ENCODE measurements at places on chromosomes 4 and X.
A peak's percentile ranks its signal among the peaks of the same experiment; 100 is the strongest.

DNA sequence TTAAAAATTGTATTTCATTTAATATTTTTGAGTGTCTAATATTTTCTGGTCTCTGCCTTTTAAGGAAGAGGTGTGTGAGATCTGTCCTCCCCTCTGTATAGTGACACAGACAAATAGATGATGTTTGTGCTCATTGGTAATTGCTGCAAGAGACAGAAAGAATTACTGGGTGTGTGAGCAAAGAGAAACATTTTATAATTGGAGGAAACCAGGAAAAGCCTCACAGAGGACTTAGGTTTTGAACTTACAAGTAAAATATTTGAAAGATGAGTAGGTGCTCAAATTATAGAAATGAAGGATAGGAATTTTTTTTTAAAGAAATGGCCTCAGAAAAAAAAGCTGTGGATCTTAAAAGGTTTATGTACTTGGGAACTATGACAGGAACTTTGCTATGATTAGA lies 149.8 kb downstream of the SPCS3 start:
- no peak for DNase-seq

GRCh38 chrX:110755061-110755460 lies 40.6 kb downstream of the CHRDL1 start:
- DNase-seq = peak; percentile 22

GRCh38 chrX:18652636-18653035 lies 19.3 kb downstream of the RS1 start:
- no peak for DNase-seq

DNA sequence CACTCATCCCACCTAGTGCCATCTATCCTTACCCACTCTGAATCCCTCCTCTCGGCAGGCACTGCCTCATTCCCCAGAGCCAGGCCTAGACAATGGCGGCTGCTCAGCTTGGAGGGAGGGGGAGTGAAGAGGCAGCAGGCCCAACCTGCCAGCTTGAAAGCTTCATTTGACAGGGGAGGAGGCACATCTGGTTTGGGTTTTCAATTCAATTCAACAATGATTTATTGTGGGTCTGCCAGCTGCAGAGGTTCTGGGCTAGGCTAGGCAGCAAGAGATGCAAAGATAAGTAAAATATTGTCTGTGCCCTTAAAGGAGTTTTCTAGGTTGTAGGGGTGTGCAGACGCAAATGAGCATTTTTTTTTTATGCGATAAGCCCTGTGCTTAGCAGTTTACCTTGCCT lies 58.5 kb downstream of the RTL9 start:
- DNase-seq = no peak

DNA sequence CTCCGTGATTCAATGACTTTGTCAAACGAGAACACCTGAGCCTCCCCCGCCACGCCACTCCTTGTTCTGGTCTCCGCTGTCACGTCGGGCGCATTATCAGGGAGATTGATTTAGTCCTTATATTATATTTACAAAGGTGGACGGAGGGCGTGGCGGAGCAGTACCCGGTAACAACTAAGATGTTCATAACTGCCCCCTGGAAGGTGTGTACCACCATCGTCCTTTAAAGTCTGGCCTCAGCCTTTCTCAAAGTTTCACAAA lies 284.2 kb downstream of the PACRGL start:
- DNase-seq = no peak

Measured in HS-27A (cell line).